Activated naive CD4-positive, alpha-beta T cell treated with anti-CD3 and anti-CD28 coated beads, Interleukin-2, amount 50 U/mL, for 16 hours (primary cell): ENCODE measurements at places on chromosomes 2 and 18.

DNA sequence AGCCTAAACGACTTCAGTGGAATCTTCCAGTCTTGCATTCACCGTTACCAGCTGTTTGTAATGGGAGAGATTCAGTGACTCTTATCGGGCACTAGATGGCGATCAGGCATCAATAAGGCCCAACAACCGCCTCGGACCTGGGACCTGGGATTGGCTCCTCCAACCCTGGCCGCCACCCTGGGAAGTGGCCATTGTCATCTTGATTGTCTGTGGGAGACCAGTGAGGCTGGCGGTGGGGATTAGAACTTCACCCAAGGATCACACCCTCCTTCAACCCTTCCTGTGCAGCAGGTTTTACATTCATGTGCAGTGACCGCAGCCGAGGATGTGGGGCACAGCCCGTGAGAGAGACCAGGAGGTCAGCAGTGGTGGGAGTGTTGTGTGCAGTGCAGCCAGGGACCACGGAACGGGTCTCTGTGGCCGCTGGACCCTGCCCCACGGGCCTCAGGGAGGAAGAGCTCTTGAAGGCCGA is 85.3 kb downstream of the SPP2 start:
- peak; percentile 36 for DNase-seq

- no peak for DNase-seq
These were observed 179.1 kb upstream of the SPRED2 start for GRCh38 chr2:65611488-65611887.

DNA sequence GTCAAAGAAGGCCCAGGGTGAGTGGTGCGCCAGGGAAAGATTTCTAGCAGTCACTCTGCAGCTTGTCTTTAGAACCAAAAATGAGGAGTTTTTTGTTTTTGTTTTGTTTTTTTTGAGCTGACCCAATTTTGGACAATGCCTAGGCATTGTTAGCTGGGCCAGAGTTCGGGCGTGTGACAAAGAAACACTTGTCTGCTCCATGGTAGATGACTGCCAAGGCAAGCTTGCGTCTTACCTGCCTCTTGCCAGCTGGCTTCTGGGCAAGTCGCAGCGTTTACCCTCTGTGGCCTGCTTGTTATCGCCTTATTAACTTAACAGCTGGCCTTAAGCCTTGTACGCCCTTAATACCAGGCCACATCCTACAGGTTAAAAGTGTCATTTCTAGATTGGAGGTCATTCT is 114.3 kb downstream of the GALNT1 start:
- DNase-seq, result no peak

GRCh38 chr2:102112692-102113665 is 29.6 kb upstream of the IL1R1 start:
- no peak for DNase-seq

DNA sequence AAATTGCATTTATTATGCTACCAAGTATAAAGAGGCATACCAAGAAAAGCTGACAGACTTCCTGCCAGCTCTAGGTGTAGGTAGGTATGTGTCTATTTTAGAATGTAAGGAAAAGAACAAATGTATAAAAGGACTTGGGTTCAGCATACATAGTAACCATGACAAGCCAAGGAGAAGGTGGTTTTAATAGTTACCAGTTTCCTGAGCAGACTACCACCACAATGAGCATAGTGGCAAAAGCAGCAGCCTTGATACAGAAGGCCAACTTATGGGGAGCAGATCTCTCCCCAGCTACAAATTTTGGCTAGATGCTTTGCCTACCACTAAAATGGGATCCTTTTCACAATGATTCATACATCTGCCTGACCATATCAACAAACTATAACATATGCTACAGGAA is 34.5 kb downstream of the METTL8 start:
- no peak for DNase-seq

GRCh38 chr18:21979171-21979560 is 190.2 kb upstream of the GATA6 start:
- no peak for DNase-seq

DNA sequence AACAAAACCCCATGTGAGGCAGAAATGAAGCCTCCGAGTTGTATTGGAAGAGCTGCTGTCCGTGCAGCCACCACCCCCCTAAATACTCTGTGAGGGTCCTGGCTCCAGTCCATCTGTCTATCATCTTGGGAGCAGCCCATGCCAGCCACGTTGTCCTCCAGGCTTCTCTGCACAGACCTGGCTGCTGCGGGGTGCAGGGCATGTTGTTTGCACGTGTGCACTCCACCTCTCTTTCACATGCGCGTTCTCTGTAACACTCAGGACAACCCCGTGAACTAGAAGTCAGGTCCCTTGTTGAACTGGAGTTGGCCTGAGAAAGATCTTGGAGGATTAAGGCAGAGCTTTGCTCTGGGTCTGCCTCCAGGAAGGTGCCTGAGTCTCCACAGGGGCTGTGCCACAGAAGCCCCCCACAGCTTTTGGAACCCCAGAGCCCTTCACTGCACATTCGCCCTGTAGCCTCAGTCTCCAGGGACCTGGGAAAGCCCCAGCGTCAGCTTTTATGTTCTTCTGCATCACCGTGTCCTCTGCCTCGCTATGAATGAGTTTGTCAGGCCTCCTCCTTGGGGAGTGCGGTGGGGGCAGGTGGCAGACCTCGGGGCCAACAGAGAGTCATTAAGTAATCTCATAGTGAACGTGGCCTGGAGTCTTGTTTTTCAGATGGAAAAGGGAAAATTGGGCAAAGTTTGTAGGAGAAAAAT is 16.6 kb downstream of the RTP5 start:
- DNase-seq, result no peak

- DNase-seq, result no peak
These were observed 127.7 kb downstream of the RNF152 start for GRCh38 chr18:61765097-61765496.

GRCh38 chr2:67268797-67269196 is 128.3 kb upstream of the ETAA1 start:
- no peak for DNase-seq

DNA sequence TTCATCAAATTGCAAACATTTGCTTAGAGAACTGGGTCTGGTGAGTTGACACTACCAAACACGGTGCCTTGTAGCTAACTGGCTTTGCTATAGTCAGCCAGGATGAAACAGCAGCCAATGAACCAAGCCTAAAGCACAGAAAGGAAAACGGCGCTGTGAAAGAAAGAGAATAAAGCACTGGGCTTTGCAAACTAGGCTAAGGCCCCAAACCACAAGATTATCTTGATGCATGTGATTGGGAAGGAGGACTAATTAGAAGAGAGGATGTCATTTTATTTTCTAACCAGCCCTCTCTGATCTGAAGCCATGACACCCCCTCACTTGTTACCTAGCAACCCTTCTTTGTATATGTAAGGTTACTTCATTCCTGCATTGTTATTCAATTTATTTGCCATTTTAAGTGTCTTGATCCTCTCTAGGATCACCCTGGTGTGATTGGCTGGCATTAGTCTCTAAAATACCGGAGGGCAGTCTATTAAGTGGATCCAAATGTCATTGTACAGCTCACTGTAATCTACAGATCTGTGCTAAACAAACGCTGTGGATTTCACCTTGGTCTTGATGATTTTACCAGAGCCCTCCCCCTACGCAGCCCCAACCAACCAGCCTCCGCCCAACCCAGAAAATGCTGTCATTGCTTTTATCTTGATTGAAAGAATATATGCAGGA is 395.4 kb upstream of the ACVR2A start:
- no peak for DNase-seq

- no peak for DNase-seq
These were observed 7.3 kb upstream of the CRYBA2 start for GRCh38 chr2:219000569-219000960.

DNA sequence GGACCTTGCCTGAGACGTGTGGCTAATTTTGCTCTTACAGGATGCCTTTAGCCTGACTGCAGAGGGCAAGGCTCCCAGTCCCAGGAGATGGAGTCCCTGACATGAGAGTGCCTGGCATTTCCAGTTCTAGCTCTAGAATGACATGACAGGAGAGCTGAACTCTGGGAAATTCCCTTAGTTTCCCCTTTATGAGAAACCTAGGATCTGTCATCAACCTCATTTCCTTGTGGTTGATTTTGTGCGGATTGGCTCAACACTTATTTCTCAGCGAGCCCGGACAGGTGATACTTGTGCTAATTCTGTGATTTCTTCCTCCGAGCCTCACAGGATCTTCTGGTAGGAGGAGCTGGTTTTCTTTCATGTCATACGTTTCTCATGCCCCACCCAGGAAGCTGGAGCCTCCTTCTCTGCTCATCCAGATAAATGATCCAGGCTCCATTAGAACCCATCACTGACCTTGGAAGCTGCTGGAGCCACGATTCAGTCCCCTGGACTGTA is at the start of gene IL36G:
TSS of gene IL36G (plus strand) at position 448 of the 498 bp plus-strand sequence. CDS start 633 bp downstream, outside the sequence.
- DNase-seq, result no peak

DNA sequence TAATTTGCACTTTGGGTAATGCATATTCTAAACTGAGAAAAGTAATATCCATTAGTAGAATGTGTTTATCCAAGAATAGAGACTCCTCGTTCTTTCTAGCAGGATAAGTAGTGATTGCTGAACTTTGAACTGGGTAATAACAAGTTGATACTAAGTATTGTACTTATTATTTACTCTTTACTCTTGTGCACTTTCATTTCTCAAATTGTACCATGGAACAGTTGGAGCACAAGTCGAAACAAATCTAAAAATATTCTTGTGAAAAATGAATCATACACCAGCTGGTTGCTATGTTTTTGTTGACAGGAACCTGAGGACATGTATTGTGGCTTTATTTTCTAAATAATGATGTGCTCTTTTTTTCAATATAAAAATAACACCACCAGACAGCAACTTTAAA is 111.9 kb downstream of the RGPD3 start:
- no peak for DNase-seq

DNA sequence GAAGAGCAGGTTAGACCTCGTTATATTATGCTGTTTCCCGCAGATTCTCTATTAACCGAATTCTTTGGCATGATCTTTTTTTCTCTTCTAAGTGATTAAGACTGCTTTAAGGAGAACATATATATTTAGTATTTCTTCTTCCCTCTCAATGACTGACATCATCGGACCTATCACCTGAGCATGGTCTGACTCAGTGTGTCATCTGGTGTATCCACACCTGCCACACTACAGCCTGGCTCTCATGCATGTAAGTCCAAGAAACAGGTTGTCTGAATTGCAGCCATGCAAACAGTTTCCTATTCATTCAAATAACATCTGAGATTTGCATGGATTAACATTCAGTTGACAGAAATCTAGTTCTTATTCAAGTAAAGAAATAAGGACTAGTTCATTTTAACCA is 55.1 kb upstream of the CWC22 start:
- no peak for DNase-seq

GRCh38 chr2:209582281-209582680 is 158.4 kb downstream of the MAP2 start:
- DNase-seq, result no peak

DNA sequence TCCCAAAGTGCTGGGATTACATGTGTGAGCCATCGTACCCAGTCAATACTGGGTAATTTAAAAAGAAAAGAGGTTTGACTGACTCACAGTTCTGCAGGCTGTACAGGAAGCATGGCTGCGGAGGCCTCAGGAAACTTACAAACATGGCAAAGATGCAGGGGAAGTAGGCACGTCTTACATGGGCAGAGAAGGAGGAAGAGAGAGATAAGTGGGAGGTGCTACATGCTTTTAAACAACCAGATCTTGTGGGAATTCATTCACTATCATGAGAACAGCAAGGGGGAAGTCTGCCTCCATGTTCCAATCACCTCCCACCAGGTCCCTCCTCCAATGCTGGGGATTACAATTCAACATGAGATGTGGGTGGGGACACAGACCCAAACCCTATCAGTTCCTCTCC is 192.5 kb downstream of the ATAD2B start:
- DNase-seq, result no peak

- no peak for DNase-seq
These were observed 673.0 kb upstream of the ZNF804A start for GRCh38 chr2:183925281-183925680.

GRCh38 chr2:150473767-150474166 is 13.7 kb downstream of the RND3 start:
- DNase-seq, result no peak

GRCh38 chr2:140383781-140384180 is 1603.6 kb upstream of the NXPH2 start:
- no peak for DNase-seq
